ENCODE measurements at places on chromosomes 6 and 20.

- no peak for DNase-seq
Observed at GRCh38 chr20:17228624-17229061, 1.8 kb downstream of the PCSK2 start.

DNA sequence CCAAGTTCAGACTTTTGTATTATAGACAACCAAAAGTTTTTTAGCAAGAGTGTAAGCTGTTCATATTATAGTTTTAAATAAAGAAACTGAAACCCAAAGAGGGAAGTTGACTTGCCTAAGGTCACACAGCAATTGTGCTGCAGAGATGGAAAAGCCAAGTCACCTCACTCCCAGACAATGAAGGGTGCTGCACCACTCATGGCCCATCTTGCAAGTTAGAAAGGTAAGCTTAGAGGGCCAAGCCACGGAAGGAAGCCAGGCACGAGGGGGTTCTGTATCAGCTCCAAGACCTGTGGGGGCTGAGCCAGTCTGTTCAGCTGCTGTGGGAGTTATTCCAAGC is 860 bp downstream of the DEFB124 start:
- DNase-seq, result no peak

GRCh38 chr6:143336446-143337152 is 113.9 kb downstream of the ADAT2 start:
- peak; percentile 79 for DNase-seq

DNA sequence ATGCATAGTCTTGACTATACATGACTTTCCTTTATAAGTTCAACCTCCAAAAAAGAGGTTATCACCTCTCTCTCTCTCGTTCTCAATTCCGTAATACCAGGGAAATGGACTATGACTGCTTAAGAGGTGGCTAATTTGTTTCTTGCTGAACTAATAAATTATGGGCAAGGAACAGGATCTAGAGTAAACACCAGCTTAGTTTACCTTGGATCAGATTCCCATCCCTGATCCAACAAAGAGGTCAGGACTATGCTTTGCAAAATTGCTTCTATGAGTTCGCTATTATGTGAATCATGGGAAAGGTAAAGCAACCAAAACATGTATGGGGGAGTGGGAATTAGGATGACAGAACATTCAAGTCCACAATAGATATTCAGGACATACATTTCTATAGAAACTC is 630.7 kb downstream of the HACE1 start:
- no peak for DNase-seq

DNA sequence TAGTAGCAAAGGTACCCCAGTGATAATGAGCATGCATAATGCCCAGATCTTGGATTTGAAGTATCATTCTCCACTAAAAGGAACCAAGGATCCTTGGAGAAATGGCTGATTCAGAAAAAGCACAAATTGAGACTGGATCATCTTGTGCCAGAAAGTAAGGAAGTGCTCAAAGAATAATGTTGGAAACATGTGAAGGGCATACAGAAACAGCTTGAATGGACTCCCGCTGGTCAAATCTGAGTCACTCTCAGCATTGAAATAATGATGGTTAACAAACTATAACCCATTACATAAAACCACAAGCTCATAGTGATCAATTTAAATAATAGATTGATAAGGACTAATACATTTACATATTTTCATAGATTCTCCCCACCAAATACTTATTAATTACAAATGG is 3.6 kb upstream of the OSTM1 start:
- DNase-seq, result no peak

DNA sequence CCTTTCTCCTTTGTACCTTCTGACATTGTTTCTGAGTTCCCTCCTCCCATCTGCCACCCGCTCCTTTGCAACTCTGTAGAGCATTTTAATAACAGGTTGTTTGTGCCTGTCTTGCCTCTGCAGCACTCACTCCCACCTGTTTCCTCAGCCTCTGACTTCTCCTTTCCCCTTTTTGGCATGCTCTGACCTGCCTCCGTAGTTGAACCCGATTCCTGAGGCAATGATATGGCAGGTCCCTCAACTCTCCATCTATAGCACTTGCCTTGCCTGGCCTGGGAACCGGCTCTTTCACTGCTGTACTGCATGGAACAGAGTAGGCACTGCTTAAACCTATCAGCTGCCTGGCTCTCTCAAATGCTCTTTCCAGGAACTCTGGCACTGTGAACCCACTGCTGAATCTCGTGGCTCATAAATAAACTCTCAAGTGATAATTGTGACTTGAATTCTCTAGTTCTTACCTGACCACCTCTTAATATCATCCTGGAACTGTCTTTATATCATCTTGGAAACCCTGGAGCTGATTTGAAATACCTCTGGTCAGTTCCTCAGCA is 50.3 kb downstream of the UTRN start:
- DNase-seq, result no peak

GRCh38 chr6:110097443-110097842 is 82.0 kb downstream of the WASF1 start:
- no peak for DNase-seq

GRCh38 chr20:14556206-14556605 is 218.8 kb upstream of the FLRT3 start:
- no peak for DNase-seq

DNA sequence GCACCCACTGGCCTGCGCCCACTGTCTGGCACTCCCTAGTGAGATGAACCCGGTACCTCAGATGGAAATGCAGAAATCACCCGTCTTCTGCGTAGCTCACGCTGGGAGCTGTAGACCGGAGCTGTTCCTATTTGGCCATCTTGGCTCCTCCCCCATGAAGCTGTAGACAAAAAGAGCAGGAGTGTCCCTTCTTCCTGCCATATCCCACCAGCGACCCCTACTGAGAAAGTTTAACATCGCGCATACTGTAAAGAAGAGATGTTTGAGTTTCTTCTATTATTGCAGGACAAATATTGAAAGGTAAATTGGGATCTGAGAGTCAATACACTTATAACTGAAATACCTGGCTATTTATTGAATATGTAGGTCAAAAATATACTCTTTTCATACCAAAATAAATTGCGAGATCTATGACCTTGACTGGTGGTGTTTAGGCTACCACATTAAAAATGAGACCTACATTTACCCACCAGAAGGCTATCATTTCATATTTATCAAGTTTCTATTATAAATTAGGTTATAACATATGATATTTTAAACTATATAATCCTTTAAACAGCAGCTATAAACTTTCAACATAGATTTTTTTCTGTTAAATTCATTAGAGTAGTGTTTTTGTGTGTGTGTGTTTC is 586.3 kb downstream of the HTR1B start:
- DNase-seq, result peak; percentile 14

- peak; percentile 71 for DNase-seq
Observed at GRCh38 chr6:10248378-10248843, 166.5 kb downstream of the TFAP2A start.

GRCh38 chr6:52407467-52407866 is 12.7 kb upstream of the EFHC1 start:
- peak; percentile 45 for DNase-seq

GRCh38 chr6:90645634-90646033 is 58.8 kb upstream of the MAP3K7 start:
- DNase-seq, result no peak

DNA sequence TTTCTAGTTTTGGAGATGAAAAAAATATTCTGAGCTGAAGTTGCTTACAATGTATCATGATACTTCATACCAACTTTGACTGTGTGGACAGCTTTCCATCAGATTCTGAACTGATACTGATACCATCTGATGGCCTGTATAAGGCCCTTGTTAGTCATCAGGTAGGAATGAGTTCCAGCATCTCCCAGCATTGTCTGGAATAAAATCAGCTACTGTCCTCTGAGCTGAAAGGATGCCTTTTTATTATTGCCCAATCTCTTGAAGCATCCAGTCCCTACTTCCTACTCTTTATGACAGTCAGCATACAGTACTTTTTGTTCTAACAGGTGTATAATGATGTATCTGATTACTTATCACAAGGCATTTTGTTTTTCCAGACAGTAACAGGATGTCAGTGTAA is 70.6 kb upstream of the EYA4 start:
- DNase-seq, result peak; percentile 81

DNA sequence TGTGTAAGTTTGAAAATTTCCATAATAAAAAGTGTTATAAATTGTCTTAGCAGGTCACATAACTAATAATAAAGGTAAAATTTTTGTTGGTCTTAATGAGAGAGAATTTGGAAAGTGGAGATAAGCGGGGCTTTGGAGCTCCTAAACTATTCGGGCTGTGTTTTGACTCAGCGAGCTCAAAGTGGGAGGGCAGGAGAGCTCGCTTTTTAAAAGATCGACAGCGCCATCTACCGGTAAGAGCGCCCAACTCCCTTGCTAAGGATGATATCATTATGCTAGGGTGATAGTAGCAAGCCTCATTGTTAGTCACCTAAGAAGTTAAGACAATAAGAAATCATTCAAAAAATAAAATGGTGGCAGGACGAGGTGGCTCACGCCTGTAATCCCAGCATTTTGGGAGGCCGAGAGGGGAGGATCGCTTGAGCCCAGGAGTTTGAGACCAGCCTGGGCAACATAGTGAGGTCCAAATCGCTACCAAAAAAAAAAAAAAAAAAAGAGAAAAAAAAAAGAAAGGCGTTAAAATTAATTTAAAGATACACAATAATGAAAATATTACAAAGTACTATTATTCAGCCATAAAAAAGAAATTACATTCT is 24.8 kb downstream of the C6orf15 start:
- DNase-seq, result peak; percentile 91

DNA sequence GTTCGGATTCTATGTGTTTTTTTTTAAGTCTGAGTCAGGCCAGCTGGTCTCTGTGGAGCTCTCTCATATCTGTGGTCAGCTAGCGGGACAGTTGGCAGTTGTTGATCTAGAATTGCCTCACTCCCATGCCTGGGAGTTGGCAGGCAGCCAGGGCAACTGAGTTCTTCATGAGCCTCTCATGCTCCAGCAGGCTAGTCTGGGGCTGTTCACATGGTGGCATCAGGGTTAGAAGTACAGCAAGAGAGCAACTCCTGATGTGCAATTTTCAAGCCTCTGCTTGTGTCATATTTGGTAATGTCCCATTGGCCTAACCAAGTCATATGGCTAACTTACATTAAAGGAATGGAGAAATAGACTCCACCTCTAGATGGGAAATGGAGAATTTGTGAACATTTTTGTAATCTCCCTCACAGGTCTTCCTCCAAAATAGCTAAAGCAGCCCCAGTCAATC is 6.7 kb upstream of the IFT52 start:
- peak; percentile 81 for DNase-seq

DNA sequence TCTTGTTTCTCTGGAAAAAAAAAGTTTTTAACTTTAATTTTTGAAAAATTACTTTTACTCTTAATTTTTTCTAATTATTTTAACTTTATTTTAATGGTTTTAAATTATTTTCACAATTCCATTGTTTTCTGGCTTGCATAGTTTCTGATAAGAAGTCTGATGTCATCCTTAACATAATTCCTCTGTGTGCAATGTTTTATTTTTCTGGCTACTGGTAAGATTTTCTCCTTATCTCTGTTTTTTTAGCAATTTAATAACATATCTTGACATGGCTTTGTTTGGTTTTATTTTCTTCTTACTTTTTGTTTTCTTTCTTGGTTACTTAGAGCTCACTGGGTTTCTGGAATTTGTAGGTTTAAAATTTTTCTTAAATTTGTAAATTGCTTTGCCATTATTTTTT is 114.8 kb downstream of the TBXT start:
- DNase-seq, result no peak

GRCh38 chr6:106688177-106688951 is 59.0 kb downstream of the QRSL1 start:
- no peak for DNase-seq

GRCh38 chr6:51024126-51024525 is 205.5 kb downstream of the TFAP2B start:
- no peak for DNase-seq

- peak; percentile 76 for DNase-seq
Observed at GRCh38 chr6:75850026-75850833, 101.2 kb downstream of the MYO6 start.

- no peak for DNase-seq
Observed at GRCh38 chr6:140360651-140361050, 986.2 kb upstream of the CITED2 start.

- DNase-seq, result no peak
Observed at GRCh38 chr6:106966229-106966628, 8.3 kb downstream of the CD24 start.

- DNase-seq, result no peak
Observed at GRCh38 chr6:48883116-48883515, 579.9 kb downstream of the MMUT start.

DNA sequence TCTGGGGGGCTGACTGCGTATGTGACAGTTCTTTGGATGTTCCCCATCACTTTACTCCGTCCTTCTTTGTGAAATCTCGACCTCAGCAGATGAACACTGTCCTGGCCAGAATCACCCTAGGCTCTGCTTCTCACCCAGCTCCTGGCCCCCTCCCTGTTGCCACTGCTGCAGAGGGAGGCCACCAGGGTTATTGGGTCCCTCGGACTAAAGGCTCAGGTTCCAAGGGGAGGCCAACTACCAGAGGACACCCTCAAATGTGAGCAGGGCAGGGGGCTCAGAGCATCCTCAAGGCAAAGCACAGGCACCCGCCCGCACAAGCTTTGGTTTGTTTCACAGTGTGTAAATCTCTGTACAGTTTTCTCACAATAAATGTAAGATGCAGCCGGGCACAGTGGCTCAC is 269.9 kb downstream of the UST start:
- DNase-seq, result no peak

DNA sequence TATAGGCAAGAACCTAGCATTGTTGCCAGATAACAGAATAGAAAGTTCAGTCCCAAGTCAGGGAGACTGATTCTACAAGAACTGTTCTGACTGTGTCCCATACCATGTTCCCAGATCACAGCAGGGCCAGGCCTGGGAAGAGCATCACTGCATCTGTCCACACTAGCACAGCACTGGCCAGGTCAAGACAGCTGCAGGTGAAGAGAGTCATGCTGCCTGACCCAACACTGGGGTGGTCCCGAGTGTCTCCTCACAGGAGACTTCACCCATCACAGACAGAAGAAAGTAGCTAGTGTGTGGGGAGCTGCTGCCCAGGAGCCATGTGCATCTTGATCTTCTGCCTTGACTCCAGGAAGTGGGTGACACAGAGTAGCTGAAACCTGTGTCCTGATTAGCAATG is 1.3 kb upstream of the CST9L start:
- no peak for DNase-seq

DNA sequence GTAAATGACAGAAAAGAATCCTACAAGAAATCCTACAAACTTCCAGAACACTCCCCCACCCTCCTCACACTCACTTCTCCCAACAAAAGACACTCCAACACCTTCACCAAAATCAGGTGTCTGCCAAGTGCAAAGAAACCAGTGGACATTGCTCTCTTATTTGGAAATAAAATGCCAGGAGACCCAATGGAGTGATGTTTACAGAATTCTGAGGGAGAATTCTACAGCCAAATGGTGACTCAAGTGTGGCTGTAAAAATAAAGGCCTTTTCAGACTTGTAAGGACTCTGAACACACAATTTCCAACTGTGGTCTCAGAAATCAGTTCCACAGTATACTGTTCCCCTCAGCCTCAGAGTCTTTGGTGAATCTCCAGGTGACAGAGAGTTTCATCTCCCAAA is 109.6 kb upstream of the CARMIL1 start:
- no peak for DNase-seq

DNA sequence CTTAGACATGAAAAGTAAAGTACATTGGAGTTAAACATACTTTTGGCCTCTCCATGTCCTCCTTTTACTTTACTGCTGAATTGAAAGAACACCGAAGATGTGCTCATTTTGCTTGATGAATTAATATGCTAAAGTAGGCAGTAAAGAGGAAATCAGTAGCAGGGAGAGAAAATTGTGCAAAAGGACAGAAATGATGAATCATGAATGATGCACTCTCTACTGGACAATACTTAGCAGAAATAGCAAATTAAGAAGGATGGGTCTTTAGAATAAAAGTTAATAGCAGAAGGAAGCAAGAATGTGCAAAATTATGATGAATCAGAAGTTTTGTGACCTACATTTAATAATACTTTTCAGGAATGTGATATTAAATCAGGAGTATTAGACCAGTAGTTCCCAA is 8.4 kb upstream of the SPINT3 start:
- DNase-seq, result no peak

Measured in HT1080 (cell line).